T follicular helper cell (primary cell): ENCODE measurements at places on chromosomes 6 and 20.

DNA sequence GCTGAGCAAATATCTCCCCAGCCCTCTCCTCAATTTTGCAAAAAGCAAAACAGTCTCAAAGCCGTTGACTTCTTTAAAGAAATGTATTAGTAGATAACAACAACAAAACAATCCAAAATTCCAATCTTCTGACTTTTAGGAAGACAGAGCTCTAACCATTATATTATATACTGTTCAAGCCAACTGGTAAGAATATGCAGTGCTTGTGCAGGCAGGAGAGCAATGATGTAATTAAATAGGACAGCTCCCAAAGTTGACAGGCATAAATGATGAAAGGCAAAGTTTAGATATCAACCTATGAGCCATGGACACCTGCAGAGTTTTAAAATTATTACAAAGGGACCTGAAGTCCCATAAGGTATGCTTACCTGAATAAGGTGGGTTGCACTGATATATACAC, 16.6 kb upstream of the CEP85L start:
- no peak for DNase-seq

DNA sequence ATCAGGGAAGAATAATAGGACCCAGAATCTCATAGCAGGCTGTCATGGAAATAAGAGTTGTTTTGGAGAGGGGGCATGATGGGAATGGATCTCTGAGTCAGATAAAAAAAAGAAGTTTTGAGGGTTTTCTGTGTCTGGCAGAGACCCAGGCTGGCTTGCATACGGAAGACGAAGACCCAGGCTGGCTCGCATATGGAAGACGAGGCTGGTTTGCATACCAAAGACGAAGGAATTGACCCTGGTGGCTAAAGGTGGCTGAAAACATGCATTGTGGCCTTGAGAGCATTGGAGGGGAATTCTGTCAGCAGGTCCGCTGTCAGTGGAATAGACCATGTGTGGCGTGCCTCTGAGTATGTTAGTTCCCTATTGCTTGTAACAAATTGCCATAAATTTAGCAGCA, 335.1 kb downstream of the BTBD3 start:
- no peak for DNase-seq

DNA sequence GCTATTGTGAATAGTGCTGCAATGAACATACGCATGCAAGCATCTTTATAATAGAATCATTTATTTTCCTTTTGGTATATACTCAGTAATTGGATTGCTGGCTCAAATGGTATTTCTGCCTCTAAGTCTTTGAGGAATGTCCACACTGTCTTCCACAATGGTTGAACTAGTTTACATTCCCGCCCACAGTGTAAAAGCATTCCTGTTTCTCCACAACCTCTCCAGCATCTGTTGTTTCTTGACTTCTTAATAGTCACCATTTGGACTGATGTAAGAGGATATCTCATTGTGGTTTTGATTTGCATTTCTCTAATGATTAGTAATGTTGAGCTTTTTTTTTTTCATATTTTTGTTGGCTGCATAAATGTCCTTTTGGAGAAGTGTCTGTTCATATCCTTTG, 208.7 kb downstream of the PHF3 start:
- no peak for DNase-seq

- no peak for DNase-seq
These were observed 62.7 kb downstream of the TMEM170B start for GRCh38 chr6:11600251-11600650.

GRCh38 chr6:13814938-13815575, 700 bp upstream of the MCUR1 start:
- DNase-seq = no peak

DNA sequence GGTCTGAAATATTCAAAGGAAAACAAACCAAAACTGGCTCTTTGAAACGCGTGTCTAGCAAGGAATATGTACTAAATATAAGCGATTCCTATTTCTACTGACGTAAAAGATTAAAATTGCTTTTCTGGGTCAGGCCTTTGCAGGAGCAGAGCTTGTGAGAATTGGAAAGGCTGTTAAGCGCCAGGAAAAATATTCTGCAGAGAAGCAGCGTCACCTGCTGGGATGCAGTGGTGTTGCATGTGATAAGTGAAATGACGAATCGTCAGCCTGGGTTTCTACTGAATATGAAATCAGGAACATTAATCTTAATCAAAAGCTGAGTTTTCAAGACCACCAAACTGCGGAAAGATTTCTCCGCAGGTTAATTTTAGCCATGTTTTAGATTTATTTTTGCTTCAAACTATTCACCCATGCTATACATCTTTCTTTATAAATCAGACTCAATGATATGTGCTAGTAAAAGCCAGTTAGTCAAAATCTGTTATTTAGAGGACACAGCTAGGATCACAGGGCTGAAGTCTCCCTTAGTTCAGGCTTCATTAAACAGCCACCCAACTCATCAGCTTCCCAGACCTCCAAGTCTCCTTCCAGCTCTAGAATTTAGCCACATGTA, 67.4 kb downstream of the ALDH8A1 start:
- peak; percentile 25 for DNase-seq

DNA sequence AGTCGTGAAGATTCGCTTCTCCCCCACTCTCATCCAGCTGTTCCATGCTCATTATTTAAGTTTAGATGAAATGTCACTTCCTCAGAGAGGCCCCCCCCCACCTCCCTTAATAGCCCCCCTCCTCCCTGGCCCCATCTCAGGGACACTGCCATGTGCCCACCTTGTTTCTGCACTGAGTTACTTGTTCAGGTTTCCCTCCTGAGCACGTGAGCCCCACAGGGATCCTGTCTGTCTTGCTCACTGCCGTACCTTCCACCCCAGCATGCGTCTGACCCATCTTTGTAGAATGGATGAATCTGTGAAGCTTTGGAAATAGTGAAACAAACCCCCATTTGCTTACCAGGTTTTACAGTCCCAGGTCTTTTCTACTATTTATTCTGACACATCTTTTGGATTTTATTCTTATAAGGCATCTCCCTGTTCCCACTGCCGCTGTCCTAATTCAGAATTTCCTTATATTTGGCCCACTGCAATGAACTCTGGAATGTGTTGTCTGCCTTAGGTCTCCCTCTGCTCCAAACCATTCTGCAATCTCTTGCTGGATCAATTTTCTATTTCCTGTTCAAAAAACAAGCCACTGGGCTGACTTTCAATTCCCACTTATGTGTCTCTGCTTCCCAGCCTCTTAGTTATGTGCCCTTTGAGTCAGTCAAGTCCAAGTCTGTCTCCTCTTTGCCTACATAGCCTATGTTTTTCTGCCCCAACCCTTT, 136.5 kb upstream of the ECI2 start:
- DNase-seq = no peak

GRCh38 chr6:28656715-28657114, 131.0 kb downstream of the GPX5 start:
- no peak for DNase-seq

- no peak for DNase-seq
These were observed 187.4 kb downstream of the TBC1D7 start for GRCh38 chr6:13140980-13141379.

- no peak for DNase-seq
These were observed 48.1 kb downstream of the ESF1 start for GRCh38 chr20:13736436-13737191.

- DNase-seq = no peak
These were observed 13.2 kb downstream of the CDH26 start for GRCh38 chr20:59971428-59971827.

GRCh38 chr20:41063442-41063841, 34.8 kb downstream of the TOP1 start:
- DNase-seq = no peak

DNA sequence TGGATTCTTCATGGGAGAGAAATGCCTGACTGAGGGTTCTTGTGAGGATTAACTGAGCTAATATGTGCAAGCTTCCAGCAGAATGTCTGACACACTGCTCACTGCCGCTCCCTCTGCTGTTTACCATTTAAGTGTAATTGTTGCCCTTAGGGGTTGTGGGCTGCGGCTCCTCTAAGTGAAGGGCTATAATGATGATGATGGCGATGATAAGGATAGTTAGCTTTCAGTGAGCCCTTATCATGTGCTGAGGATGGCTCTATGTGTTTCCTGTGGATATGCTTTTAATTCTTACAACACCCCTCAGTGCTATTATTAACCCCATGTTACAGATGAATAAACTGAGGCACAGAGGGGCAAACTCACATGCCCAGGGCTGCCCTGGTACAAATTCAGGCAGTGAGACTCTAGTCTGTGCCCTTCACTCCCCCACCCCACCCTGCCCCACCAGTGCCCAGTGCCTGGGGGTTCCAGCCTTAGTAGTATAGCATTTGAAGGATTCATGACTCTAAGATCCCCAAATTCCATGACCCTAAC, 33.4 kb downstream of the TGM2 start:
- no peak for DNase-seq

DNA sequence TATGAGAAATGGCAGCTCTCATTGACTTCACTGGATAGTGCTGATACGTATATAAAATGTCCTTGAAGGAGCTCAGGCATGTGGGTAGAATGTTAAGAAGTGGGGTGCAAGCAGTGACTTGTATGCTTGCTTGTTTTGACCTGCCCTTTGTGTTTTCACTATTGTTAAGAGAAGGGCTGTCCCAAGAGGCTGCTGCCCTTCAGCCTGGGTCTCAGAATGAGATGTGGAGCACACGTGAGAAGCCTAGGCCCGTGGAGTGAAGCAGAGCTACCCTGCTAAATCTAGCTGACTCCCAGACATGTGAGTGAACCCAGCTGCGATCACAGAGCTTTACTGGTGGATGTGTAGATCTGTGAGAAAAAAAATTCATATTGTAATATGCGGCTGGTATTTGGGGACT, 305.3 kb upstream of the RGS17 start:
- DNase-seq = no peak

GRCh38 chr6:10655508-10656055, 38.8 kb downstream of the C6orf52 start:
- no peak for DNase-seq

GRCh38 chr6:22467645-22468044, 101.7 kb upstream of the HDGFL1 start:
- DNase-seq = no peak

DNA sequence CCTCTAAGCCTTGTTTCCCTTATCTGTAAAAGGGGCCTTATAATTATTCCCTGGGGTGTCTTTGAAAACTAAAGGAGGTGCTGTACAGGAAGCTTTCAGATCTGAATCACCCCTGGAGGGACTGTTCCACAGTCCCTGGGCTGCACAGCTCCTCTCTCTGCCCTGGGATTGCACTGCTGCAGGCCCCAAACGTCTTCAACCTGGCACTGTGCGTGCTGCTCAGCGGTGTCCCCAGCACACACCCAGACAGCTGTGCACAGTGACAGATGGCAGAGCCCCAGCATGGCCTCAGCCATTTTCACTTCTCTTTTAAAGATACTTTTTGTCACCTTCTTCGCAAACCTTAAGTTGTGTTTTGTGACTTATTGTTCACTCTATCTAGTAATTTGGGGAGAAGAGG, 50.7 kb upstream of the INSM1 start:
- DNase-seq = no peak

GRCh38 chr6:11110921-11111768, at the start of gene ERVFRD-1:
Gene ERVFRD-1 (minus strand): TSS chr6:11111725. CDS start chr6:11105310, 6,415 bp downstream.
- no peak for DNase-seq

GRCh38 chr6:1016329-1017302, 295.3 kb upstream of the FOXQ1 start:
- DNase-seq = no peak

DNA sequence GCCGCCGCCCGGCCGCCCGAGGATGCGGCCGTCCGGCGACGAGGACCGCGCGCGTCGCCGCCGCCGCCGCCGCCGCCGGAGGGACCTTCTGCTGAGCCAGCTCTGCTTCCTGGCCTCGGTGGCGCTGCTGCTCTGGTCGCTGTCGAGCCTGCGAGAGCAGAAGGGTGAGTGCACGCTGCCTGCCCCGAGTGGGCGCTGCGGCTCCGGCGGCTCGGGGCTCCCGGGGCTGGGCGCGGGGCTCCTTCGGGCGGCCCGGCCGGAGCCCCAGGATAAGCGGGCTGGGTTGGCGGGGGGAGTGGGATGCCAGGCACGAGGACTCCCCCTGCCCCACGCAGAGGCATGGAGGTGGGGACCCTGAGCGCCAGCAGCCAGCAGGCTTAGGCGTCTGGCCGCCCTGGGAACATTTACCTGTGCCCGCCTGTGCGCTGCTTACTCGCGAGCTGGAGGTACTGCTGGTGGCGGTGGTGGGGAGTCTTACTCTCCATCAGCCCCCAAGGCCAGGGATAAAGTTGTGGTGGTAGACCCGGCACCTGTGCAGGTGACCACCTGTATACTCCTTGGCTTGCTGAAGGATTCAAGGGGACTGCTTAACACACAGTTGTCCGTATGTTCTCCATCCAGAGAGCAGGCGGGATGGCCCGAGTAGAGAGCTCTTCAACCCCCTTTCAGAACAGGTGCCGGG, 520 bp downstream of the SLC24A3 start:
- no peak for DNase-seq

DNA sequence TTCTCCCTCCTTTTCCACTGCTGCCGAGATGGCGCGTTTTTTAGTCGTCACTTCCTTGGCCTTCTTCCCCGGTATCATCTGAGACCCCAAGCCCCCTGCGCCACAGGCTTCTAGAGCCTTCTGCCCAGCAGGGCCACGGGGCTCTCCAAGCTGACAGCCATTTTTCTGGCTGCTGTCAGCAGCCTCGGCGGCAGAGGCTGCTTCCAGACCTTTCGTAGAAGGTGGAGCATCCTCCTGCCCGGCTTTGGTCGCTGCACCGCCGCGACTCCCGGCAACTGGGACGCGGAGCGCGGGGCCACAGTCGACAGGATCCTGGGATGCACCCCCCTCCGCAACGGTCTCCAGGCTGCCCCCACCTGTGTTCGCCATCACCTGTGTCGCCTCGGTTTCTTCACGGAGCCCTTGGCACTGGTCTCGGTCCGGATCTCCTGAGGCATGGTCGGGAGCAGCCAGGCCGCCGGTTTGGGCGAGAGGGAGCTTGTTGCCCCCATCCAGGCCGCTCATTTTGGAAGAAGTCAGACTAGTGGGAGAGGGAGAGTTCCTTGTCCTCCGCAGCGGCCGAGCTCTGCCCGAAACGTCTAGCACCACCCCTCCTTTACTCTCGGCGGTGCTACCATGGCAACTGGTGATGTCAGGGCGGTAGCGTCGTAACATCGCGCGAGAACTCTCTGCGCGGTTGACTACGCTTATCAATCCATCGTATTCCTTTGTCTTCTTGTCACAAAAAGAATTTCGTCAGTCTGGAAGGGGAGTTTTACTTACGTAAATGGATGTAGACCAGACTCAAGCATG, at the start of gene TSPYL4:
Gene TSPYL4, minus strand, starts transcription at position 571 of the 792 bp plus-strand sequence. Its CDS starts 67 bp downstream, at position 504.
- DNase-seq = peak; percentile 91

GRCh38 chr20:11585752-11586352, 331.8 kb upstream of the BTBD3 start:
- no peak for DNase-seq

- no peak for DNase-seq
These were observed 47.3 kb downstream of the ZFAND3 start for GRCh38 chr6:37866590-37867507.

GRCh38 chr20:53921443-53921973, 148.9 kb downstream of the BCAS1 start:
- DNase-seq = no peak
